Activated T-helper 9 cell treated with anti-CD3 and anti-CD28 coated beads, Interleukin-2, amount 50 U/mL, for 16 hours (primary cell): ENCODE measurements at places on chromosomes 1 and 21.

- DNase-seq = no peak
Measured at GRCh38 chr1:20478057-20478635, 7.9 kb downstream of the CAMK2N1 start.

DNA sequence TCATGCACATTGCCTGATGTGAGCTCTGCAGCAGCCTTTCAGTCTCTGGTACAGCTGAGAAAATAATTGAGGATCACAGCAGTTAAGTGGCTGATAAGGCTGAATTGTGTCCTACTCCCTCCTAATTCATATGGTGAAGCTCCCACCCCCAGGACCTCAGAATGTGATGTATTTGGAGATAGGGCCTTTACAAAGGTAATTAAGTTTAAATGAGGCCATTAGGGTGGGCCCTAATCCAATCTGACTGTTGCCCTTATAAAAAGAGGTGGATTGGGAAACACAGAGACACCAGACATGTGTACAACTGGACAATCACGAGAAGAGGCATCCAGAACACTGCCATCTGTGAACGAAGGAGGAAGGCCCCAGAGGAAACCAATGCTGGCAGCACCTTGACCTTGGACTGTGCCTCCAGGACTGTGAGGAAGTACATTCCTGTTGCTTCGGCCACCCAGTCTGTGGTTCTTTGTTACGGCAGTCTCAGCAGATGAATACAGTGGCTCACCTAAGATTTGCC lies 148.1 kb downstream of the TRABD2B start:
- no peak for DNase-seq

DNA sequence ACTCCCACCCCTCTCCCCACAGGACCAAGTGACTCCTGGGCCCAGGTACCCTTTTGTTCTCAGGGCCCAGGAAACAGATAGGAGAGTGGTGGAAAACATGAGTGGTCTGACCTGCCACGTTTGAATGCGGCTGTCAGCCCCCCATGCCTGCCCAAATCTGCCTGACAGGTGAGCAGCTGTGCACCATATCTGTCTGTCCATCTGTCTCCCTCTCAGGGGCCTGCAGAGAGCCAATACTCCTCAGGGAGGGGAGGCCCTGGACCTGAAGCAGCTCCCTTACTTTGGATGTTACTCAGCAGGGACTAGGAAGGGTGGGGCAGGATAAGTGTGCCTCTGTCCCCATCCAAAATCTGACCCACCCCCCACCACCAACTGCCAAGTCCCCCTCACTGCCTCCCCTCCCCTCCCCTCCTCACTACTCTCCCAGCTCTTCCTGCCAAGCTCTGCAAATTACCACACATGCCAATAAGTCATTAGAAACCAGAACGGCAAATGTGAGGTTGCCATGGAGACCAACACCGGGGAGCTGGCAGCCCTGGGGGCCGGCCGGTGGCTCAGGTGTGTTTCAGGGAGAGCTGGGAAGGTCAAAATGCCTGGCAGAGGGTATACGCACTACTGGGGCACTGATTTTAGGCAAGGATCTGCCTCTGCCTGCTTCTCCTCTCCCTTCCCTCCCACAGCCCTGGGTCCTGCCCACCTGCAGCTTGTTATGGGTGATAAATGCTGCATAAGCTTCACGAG lies 11.5 kb downstream of the LRRN2 start:
- DNase-seq = no peak

DNA sequence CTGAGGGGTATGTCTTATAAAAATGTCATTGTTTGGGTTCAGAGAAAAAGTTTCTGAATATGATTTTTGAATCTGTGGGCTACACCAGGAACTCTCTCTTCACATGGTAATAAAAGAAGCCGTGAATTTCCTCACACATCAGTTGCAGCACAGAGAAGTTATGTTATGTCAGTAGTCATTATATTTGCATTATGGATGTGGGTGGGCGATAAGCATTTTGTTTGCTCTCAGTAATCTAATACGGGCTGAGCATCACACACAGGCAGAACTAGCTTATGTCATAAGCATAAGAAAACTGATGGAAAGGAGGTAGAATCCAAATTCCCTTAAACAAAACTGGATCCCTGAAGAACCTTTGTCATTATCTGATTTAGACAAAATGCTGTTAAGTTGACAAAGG lies 70.8 kb downstream of the PRDM2 start:
- DNase-seq = no peak

DNA sequence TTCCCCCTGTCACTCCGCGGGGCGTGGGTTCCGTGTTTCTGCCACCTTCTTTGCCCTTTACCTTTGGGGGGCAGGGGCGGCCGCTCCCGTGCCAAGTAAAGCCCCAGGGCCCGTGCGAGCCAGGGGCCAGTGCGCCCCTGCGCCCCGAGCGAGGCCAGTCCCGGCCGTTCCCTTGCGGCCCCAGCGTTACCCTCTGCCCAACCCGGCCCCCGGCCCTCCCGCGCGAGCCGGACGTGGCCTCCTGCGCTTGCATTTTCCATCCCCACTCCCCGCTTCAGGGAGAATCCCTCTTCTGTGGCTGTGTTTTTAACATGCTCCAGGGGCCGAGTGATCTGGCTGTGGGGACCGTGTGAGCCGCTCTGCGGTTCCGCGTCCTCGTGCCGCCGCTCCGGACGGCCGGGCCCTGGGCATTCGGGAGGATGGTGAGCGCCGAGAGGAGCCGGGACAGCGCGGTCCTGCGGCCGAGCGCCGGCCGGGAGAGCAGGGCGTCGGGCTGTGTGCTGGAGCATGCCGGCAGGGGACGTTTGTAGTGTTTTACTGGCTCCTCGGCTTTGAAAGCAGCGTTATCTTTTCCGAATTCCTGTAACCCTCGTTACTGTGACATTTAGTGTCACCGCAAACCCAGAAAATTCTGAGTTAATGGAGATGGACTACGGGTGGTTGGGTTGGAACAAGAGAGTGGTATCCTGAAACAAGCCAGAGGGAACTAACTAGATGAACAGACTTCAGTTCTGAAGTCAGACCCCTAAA lies 1.0 kb downstream of the GALNT2 start:
- DNase-seq = no peak

- DNase-seq = no peak
Measured at GRCh38 chr1:186615332-186615731, 64.9 kb downstream of the PTGS2 start.

DNA sequence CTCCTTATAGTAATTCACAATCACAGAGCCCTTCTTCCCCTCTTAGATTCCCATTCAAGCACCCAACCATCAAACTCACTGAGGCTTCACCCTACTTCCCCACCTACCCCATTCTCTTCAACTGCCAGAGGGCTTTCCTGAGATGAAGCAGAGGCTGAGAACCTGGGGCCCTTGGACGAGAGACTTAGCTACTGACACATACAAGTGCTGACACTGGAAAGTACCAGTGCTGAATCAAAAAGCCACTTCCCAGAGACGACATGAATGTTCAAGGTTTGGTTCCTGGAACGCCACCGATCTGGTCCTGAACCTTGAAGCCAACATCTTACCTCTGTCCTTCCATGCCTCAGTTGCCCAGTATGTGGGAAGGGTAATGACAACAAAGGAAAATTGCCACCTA lies 16.6 kb upstream of the RAP1A start:
- DNase-seq = no peak

- DNase-seq = no peak
Measured at GRCh38 chr1:115469703-115470476, 131.8 kb upstream of the NGF start.

DNA sequence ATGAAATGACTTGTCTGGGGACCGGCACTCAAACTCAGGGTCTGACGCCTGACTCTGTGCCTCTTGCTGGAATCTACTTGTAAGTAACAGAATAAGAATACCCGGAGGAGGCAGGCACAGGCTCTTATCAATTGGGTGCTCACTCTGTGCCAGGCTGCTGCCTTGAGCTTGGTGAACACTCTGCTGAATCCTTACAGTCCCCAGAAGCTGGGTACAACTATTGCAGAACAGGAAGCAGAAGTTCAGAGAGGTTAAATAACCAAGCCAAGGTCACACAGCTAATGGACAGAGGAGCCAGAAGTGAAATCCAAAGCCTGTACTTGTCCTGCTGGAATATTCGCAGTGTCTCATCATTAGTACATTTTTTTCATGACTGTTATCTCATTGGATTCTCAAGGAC lies 86.0 kb downstream of the EPHB2 start:
- DNase-seq = no peak

DNA sequence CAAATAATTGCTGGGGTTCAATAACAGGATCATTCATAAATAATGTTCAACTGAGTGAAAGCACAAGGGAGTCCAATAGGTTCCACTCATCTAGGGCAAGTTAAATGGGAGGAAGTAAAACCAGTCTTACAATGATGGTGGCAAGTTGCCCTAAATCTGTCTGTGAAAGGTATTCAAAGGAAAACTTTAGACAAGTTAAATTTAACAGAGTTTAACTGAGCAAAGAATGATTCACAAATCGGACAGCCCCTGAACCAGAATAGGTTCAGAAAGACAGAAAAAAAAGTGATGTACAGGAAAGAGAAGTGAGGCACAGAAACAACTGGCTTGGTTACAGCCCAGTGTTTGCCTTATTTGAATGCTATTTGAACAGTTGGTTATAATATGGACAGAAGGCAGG lies 183.5 kb upstream of the ADGRL4 start:
- no peak for DNase-seq

GRCh38 chr21:44443891-44444285 lies 11.4 kb upstream of the LRRC3 start:
- no peak for DNase-seq

DNA sequence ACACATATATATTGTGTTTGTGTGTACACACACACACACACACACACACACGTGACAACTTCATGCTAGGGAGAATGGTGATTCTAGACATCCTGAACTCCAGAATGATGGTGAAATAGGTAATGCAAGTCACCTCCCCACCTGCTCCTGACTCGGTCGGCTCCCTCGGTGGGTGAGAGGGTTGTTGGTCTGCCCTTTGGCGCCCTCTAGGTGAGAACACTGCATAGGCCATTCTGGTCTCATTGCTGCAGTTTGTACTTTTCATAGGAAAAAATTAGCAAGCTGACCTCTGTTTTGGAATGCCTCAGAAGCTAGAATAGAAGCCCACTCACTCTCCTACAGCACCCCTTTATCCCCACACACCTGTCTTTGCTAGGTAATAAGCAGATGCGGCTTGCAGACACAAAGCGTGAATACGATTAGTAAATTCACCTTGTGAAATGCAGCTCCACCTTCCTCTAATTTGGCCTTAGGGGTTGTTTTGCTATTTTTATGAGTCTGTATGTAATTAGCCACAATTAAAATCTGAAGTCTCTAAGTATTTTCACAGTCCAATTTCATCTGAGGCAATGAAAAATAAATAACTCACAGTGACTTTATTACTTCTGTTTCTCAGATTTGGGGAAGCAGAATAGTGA lies 130.0 kb upstream of the KCNJ15 start:
- peak; percentile 1 for DNase-seq

GRCh38 chr1:110310300-110310699 lies 28.9 kb upstream of the RBM15 start:
- no peak for DNase-seq

GRCh38 chr1:27436204-27437159 lies 44.1 kb downstream of the GPR3 start:
- DNase-seq = no peak

DNA sequence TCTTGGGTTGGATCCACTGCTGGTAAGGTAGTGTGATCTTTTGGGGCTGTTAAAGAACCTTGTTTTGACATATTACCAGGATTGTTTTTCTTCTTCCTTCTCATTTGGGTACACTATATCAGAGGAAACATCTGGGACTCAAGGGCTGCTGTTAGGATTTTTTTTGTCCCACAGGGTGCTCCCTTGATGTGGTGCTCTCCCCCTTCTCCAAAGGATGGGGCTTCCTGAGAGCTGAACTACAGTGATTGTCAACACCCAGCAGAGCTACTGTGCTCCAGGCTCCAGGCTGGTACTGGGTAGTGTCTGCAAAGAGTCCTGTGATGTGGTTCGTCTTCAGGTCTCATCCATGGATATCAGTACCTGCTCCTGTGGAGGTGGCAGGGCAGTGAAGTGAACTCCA lies 20.6 kb downstream of the IFI16 start:
- no peak for DNase-seq

DNA sequence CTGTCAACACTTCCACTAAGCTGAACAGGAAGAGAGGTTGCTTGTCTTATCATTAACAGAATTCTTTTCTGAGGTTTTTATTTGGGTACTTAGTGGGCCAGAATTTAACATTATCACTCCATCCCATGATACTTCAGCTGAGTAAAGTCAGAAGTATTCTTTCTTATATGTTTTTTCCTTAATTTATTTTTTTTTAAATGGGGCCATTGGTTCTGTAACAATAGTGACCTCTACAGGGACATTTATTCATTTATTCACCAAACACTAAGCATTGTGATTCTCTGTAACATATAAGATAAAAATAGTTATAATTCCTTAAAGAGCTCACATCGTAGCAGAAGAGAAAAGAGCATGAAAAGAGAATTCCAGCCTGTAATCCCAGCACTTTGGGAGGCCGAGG lies 9.8 kb downstream of the GREM2 start:
- no peak for DNase-seq

- no peak for DNase-seq
Measured at GRCh38 chr1:225998560-225999226, 450 bp downstream of the SDE2 start.

GRCh38 chr1:76546354-76546933 lies 320.8 kb upstream of the ST6GALNAC5 start:
- DNase-seq = no peak

DNA sequence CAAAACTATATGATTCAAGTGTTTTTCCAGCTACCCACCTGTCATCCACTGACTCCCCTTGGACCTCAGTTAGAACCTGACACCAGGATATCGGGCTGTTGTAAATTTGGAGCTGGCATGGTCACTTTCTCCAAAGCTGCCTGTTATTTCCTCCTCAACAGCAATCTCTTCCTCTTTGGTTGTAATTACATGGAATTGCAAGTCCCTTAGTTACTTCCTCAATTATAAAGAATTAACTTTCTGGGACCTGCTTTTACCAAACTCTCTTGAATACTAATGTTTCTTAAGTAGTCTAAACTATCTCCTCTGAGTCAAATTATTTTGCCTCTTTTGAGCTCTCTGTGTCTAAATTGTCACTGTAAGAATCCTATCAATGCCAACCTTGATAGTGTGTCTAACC lies 150.3 kb upstream of the SGIP1 start:
- DNase-seq = no peak

- no peak for DNase-seq
Measured at GRCh38 chr21:44836666-44837471, 19.0 kb upstream of the SUMO3 start.

DNA sequence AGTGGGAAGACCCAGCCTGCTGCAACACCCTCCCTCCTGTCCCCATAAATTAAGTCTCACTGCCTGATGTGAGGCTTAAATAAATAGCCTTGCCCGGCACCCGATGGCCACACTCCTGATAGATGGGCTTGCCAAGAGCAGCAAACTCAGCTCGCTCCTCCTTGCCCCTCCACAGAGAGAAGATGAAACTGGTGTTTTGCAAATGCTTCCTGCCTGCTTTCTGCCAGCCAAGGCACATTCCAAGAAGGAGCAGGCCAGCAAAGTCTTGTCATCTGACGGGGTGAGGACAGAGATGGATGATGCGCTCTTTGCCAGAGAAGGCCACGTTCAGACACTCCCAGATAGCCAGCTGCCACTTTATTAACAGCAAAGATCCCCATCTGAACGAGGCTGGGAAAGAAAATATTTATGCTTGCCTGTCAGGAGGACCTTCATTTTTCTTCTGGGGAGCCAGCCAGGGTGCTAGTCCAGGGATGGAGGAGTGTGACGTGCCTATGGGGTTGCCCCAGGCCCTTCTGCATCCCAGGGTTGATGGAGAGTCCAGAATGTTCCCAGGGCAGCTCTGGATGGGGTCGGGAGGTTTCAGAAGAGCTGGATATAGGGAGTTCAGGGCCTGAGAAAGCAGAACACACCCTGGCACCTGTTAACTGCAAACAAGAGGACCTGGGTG lies 265.4 kb downstream of the FOXD2 start:
- DNase-seq = no peak

GRCh38 chr21:22120616-22121266 lies 1122.5 kb downstream of the NCAM2 start:
- no peak for DNase-seq

GRCh38 chr1:174398246-174398645 lies 49.5 kb upstream of the GPR52 start:
- no peak for DNase-seq
